Left renal pelvis (tissue), 4 donors: ENCODE measurements at places on chromosomes 5 and 9. TPM values are rescaled to one million over a fixed set of nuclear protein-coding genes. Genes with fewer than 3 reads are reported as not detected.

Gene CARD19
- 24.2 TPM for polyA plus RNA-seq

Gene REEP2
- polyA plus RNA-seq: 12.3 TPM

Gene RGS7BP
- 8.2 TPM for polyA plus RNA-seq

- no peak for DNase-seq
Measured at GRCh38 chr5:29894668-29895067, 1298.8 kb upstream of the CDH6 start.

GRCh38 chr9:107711542-107711941 lies 222.0 kb upstream of the KLF4 start:
- no peak for DNase-seq

Gene TAF11L10
- polyA plus RNA-seq: not detected

DNA sequence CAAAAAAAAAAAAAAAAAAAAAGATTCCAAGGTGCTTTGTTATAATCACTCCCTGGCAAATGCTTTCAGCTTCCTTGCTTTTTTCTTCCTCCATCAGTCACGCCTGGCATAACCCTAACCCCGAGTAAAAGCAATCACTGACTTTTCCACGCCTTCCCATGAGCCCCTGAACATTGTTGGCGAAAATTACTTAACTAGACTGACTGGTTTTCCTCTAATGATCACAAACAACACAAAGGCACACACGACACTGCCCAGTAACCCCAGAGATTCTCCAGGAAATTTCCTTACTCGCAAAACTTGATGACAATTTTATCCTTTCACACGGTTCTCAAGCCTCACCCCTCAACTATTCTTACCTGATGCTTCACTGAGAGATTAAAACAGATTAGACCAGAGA lies 11.4 kb upstream of the PTGR1 start:
- DNase-seq: no peak

Gene PKN3
- polyA plus RNA-seq: 9.1 TPM

DNA sequence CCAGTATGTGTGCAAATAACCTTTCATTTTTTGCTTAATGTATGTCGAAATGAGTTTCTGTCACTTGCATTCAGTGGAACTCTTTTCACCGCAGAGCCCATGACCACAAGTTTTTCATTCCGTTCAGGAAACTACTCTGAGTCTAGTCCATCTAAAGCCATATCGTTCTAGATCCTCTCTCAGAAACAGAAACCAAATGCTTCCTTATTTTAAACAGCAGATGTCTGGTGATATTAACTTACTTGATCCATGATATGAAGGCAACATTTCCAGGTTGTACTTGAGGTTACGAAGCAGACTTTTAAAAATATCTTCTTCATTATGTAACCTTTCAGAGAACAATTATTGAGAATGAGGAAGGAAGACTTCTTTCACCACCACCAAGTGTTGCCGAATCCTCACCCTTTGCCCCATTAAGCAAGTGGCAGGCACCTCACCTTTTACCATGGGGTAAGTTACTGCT lies 72.4 kb upstream of the GNAQ start:
- DNase-seq: no peak

Gene SPATA31D4
- polyA plus RNA-seq: not detected

Gene PDGFRB
- 196 TPM for polyA plus RNA-seq

- no peak for DNase-seq
Measured at GRCh38 chr9:70262366-70262765, 3.6 kb downstream of the SMC5 start.

GRCh38 chr5:172748341-172748843 lies 22.6 kb downstream of the DUSP1 start:
- no peak for DNase-seq

DNA sequence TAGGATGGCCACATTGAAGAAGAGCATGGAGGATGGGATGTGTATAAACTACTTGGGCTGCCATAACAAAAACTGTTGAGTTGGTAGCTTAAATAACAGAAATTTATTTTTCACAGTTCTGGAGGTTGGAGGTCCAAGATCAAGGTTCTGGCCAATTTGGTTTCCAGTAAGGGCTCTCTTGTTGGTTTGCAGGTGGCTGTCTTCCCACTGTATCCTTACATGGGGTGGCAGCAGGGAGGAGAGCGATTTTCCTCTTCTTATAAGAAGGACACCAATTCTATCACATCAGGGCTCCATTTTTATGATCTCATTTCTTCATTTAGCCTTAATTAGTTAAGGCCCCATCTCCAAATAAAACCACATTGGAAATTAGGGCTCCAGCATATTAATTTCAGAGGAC lies 465.7 kb downstream of the GADD45G start:
- no peak for DNase-seq

GRCh38 chr9:18705796-18706392 lies 231.9 kb downstream of the ADAMTSL1 start:
- no peak for DNase-seq

- no peak for DNase-seq
Measured at GRCh38 chr5:11563822-11564221, 340.4 kb downstream of the CTNND2 start.

GRCh38 chr9:5799314-5799713 lies 33.6 kb downstream of the ERMP1 start:
- no peak for DNase-seq
